ENCODE measurements at places on chromosomes 11 and 22. TPM values are rescaled to one million over a fixed set of nuclear protein-coding genes. Genes with fewer than 3 reads are reported as not detected.

The C11orf86 gene
- 0.15 TPM for polyA plus RNA-seq

GRCh38 chr11:65225279-65226102 is 36.3 kb upstream of the POLA2 start:
- DNase-seq: no peak

The KCNJ11 gene
- not detected for polyA plus RNA-seq

DNA sequence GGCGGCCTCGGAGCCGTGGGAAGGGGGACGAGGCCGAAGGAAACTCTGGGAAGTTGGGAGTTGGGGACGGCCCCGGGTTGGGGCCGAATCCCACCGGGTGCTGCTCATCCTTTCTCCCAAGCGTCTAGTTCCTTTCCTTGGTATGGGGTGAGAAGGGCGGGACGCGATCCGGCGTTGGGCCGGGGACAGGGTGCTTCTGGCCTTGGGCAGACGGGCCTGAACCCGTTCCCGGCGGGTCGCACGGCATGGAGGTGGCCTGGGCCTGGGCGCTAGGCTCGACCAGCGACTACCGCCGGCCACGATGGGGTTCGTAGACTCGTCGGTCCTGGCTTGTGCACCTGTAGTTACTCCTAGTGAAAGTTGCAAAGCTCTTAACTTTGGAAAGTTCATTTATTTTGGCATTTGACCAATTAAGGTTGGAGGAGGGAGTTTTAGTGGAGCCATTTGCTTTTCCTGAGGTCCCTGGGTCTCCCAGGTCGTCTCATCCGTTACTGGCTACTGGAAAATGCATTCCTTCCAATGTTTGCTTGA is 1.0 kb downstream of the SYT9 start:
- no peak for DNase-seq

The LYVE1 gene
- 0.59 TPM for polyA plus RNA-seq

GRCh38 chr11:77569676-77570070 is 20.1 kb upstream of the AQP11 start:
- no peak for DNase-seq

The ZNF70 gene
- 1.4 TPM for polyA plus RNA-seq

The FOSL1 gene
- 8.2 TPM for polyA plus RNA-seq

GRCh38 chr11:487571-488021 is 19.4 kb downstream of the RNH1 start:
- no peak for DNase-seq

GRCh38 chr11:40178470-40178869 is 1281.0 kb downstream of the LRRC4C start:
- no peak for DNase-seq

DNA sequence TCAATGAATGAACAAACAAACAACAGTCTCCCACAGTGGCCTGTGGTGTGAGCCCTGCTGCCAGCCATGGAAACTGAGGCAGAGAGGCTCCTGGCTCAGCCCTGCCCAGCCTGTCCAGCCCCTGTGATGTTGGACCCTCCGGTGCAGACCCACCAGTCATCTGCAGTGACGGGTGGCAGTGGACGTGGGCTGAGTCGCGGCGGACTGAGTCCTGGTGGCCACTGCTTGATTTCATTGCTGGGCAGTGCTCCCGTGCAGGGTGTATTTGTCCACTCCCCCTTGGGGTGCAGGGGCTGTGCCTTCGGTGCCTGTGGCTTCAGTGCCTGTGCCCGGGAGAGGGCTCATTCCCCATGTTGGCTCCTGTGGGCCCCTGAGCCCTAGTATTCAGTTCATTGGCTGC is 31.9 kb upstream of the MUC5AC start:
- DNase-seq: no peak

DNA sequence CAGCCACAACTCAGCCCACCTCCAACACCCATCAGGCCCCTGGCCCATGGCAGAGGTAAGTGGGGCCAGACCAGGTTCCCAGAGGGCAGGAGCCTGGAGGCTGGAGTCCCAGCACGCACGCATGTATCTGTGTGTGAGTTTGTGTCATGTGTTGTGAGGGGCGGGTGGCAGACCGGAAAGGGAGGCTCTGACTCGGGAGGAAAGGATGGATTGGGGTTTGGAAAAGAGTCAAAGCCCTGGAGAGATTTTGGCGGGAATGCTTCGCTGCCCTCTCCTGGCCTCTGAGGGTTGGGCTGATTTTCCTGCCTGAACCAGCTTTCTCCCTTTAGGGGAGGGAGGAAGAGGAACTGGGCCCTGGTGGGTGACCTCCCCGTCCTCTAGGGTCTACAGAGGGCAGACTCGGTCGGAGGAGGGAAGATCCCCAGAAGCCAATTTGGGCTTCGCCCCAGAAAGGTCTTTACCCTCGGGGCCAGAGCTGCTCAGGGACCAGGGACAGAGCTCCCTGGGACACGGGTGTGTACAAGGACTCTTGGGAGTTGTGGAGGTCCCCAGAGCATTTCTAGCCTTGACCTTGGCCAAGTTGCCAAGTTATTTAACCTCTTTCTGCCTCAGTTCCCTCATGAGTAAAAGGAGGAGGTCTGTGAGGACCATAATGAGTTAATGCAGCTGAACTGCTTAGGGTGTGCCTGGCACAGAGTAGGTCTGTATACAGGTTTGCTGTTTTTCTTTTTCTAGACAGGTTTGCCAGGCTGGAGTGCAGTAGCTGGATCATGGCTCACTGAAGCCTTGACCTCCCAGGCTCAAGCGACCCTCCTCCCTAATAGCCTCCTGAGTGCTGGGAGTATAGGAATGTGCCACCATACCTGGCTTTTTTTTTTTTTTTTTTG is 6.9 kb downstream of the C11orf68 start:
- peak; percentile 67 for DNase-seq

The OR10S1 gene
- polyA plus RNA-seq: not detected

DNA sequence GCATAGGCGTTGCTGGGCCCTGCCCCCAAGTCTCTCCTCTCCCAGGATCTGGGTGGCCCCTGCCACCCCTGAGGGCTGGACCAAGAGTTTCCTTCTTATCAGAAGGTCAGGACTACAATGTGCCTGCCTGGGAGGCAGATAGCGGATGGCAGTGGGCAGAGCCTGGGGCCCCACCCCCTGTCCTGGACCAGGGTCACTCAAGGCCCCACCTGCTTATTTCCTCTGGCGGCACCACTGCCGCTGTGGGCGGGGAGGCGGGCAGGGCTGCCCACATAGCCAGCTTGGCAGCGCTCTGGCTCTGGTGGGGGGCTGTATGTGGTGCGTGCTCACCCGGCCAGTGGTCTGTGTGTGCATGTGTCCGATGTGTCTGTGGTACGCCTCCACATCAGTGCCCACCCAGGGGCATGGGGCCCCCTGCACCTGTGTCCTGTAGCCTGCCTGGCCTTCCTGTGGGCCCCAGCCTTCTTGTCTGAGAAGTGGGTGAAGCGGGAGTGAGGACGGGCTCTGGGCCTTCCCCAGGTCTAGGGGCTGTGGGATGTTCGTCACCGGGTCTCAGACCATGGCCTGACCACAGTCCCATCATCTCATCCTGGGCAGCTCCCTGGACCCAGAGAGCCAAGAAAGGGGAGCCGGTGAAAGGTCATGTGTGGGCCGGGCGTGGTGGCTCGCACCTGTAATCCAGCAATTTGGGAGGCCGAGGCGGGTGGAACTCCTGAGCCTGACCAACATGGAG is 3.0 kb downstream of the GAS2L1 start:
- DNase-seq: no peak

- DNase-seq: no peak
Measured at GRCh38 chr22:39940757-39941305, 19.4 kb upstream of the TMA7B start.

DNA sequence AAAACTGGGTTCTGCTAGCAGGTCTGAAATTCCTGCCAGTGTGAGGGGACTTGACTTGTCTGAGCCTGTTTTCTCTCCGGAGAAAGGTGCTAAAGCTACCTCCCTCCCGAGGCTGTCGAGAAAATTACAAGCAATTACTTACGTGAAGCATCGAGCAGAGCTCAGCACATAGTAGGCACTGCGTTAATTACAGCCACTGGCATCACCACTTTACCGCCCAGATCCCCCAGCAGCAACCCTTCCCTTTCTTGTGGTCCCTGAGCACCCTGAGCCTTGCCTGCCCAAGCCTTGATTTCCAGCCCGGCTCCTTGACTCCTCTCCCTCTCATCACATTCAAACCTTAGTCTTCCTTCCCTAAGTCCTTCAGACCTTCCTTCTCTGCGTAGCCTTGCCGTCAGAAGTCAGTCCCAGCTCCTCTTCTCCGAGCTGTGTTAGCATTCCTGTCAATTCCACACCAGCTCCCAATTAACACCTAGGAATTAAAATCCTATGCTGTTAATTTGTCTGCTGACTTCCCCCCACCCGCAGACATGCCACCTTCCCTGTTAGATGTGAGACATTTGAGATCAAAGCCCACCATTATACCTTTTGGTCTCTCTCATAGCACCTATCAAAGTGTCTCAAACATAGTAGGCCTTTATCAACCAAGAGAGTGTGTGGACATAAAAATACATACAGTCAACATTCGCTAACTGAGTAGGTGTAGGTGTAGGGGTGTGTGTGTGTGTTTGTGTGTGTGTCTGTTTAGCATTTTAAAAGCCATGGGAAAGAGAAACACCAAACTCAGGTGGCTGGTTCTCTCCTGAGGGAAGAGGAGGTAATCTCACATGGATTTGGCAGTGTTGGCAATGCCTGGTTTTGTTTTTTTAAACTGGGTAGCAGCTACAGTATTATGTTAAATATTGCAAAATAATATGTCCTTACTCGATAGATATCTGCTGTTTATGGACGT is 2.8 kb upstream of the KCNJ5 start:
- DNase-seq: no peak

DNA sequence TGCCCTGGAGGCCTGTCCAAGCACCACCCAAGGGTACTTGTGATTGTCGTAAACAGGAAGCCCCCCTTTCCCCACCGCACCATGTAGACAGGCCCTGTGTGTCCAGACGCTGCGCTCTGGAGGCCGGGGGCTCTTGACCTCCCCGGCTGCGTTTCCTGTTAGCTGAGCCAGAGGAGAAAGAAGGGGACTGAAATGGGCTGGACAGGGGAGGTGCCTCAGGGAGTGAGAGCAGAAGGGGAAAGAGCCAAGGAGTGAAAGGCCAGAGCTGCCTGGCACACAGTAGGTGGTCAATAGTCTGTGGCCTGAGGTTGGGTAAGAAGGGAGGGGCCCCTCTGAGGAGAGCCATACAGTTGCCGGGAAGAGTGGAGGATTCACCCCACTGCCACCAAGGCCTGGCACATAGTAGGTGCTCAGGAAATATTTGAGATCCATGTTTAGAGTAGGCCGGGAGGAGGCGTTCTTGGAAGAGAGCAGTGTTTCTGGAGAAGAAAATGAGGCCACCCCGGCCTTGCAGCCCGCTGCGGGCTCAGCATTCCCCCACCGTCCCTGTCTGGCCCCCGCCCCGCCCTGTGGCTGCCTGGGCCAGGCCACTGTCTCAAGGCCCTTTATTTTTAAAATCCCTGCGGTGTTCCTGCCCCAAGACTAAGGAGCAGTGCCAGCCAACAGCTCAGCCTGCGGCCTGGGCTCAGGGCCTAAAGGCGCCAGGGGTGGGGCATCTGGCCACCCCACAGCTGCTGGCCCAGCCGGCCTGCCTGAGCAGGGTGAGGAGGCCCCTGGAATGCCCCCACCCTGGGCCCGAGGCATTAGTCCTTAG is 13.6 kb upstream of the CDC42EP1 start:
- no peak for DNase-seq

DNA sequence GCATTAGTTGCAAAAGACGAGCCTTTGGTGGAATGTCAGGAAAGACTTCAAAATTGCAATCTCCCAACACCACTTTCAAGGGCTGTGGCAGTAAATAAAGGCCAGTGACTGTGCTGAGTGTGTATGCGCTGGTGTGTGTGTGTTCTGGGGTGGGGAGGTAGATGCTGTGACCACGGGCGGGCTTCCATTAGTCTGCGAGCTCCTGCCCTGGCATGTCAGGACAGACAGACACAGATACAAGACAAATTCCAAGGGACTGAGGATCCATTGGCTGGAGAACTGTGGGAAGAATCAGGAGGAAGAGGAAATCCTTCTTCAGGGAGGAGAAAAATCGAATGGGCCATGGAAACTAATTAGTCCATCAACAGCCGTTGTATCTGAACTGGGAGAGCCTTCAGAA is 83.6 kb downstream of the FEZ1 start:
- no peak for DNase-seq

The C22orf15 gene
- 4.0 TPM for polyA plus RNA-seq

The C1QTNF5 gene
- 12.2 TPM for polyA plus RNA-seq

DNA sequence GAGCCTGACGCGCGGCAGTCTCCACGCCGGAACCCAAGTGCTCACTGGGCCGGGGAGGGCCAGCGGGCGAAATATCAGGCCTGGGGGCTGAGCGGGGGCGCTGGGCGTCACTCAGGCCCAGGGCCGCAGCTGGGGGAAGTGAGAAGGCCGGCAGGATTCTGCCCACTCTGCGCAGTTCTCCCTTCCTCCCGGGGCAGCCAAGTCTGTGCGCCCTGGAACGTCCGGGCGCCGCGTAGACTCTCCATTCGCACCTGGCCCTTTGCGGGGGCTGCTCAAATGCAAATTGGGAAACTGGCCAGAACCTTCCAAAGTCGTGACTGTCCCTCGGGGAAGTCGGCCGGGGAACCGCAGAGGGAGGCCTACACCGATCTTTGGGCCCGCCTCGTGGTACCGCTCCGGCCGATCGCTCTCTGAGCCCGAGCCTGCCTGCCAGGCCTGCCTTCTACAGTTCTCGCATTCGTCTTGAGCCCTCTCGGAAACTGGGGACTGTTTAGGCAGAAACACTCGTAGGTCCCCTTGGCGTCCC is 2.2 kb upstream of the SLC6A5 start:
- no peak for DNase-seq

GRCh38 chr22:48719978-48720661 is 1107.6 kb downstream of the BRD1 start:
- DNase-seq: no peak

DNA sequence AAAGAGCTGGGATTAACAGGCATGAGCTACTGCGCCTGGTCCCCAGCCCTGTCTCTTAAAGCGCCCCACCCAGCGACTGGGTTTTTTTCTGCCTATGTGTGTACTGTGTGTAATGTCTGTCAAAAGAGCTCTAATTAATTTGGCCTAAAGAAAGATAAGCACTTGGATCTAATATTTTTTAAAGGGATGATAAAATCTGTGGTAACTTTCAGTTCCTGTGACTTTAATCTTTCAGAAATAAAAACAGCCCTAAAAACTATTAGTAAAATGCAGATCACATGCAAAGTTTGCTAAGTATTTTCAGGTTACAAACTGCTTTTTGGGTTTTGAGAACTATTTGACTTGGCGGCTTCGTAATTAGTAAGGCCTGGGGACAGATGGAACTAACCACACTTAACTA is 1358.7 kb downstream of the LRRC4C start:
- DNase-seq: no peak

DNA sequence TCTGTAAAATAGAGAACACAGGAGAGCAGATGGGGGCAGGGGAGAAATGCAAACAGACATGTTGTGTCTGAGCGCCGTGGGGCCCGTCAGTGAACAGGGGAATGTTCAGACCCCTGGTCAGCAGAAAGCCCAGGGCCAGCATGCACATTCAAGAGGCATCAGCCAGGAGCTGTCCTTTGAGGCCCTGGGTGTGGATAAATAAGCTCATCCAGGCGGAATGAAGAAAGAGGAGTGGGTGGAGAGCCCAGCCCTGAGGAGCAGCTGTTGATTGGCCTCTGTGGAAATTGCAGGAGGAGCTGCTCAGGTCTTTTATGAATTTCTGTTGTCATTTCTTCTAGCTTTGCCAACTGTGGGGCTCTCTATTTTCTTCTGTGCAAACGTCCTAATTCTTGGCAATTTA is 49.7 kb upstream of the CECR2 start:
- DNase-seq: no peak

Data from BJ (cell line).